ENCODE measurements at places on chromosomes 7 and 10.

- no peak for DNase-seq
Observed at GRCh38 chr7:105178928-105179541, 165.0 kb downstream of the KMT2E start.

DNA sequence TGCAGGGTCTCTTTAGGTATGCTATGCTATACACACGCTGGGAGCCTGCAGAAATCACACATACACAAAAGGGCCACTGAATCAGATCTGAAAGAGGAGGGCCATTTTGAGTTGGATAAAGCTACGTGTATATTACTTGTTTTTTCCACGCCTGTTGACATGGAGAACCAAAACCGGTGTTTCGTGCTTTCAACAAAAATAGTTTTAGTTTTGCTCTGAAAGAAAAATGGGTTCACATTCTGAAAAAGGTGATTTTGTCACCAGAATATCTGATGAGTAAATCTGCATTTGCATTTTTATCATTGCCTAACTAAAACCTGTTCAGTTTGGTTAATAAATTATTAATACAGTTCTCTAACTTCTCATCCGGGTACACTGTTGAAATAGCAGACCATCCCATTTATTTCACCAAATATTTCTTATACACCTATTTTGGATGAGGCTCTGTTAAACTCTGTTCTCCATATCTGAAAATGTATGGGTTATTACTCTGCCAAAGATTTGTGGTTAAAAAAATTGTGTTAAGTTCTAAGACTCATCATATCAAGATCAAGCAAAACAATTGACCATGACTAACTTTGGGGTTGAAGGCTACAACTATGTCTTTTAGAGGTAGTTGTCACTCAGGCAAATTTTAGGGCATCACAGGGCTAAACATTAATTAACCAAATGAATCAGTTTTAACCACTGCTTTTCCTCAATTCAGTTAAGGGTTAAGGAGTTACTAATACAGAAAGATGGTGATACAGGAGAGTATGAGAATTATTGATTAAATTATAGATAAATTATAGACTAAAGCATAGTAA lies 101.2 kb upstream of the RPA3 start:
- no peak for DNase-seq

GRCh38 chr10:52170776-52171175 lies 143.3 kb upstream of the DKK1 start:
- DNase-seq, result no peak

DNA sequence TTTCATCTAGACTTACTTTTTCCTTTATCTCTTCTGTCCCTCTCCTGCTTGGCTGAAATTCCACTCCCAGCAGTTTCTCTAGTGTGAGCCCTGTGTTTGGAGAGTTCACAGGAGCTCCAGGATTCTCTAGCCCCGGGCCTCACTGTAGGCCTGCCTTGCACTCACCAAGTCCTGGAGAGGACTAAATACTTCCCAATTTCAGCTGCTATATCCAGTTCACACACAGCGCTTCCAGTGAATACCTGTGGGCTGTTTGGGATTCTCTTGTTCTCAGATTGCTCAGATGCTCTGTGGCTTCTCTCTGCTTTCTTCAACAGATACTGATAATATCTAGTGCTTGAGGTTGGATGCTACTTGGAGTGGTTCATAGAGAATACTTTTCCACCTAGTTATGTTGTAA lies 46.0 kb downstream of the MINPP1 start:
- no peak for DNase-seq

GRCh38 chr10:23793577-23793976 lies 354.7 kb downstream of the OTUD1 start:
- DNase-seq, result no peak

DNA sequence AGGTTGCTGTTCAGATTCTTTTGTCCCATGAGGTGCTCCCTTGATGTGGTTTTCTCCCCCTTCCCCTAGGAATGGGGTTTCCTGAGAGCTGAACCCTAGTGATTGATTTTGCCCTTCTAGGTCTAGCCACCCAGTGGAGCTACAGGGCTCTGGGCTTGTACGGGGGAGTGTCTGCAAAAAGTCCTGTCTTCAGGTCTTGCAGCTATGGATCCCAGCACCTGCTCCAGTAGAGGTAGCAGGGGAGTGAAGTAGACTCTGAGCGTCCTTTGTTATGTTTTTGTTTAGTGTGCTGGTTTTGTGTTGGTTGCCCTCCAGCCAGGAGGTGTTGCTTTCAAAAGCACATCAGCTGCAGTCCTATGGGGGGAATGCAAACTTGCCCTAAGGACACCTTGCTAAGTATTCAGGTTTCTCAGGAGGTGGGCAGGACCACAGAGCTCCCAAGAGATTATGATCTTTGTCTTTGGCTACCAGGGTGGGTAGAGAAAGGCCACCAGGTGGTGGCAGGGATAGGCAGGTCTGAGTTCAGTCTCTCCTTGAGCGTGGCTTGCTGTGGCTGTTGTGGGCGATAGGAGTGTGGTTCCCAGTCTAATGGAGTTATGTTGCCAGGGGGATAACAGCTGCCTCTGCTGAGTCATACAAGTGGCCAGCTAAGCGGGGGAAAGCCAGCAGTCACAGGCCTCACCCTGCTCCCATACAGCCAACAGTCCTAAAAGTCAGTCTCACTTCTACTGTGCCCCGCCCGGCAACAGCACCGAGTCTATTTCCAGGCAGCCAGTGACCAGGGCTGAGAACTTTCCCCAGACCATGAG lies 92.4 kb upstream of the JCAD start:
- DNase-seq, result no peak

- no peak for DNase-seq
Observed at GRCh38 chr7:123824754-123825067, 20.3 kb upstream of the HYAL4 start.

- no peak for DNase-seq
Observed at GRCh38 chr10:62459072-62459471, 84.9 kb downstream of the ZNF365 start.

Measured in GM18507 (cell line).